Amniotic stem cell (primary cell): ENCODE measurements at places on chromosomes 3 and 15.
A peak's percentile ranks its signal among the peaks of the same experiment; 100 is the strongest.

DNA sequence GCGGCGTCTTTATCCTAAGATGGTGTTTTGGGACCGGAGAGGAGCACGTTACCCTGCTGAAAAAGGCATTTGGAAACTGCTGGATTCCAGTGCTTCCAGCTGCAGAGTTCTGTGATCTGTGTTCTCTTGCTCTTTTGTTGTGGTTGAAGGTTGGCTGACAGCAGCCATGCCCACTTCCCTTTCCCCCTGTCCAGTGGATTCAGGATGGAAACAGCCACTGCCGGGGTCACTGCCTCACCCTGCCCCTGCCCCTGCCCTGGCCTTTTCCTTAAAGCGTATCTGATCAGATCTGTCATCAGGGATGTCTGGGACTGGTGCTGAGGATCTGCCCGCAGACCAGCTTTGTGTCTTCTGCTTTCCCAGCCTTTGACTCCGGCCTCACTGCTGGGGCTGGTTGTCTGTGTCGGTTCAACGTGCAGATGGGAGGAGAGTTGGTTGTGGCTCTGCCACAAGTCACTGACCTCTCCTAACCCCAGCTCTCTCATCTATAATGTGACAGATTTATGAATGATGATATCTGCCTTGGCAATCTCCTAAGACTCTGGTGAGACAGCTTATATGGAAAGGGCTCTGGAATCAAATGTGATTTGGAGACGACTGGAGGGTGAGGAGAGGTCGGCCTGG, 219.4 kb upstream of the BHLHE40 start:
- no peak for DNase-seq

- no peak for DNase-seq
Observed at GRCh38 chr3:41148478-41148877, 50.8 kb upstream of the CTNNB1 start.

- DNase-seq: no peak
Observed at GRCh38 chr3:128321418-128321817, 145.3 kb downstream of the DNAJB8 start.

DNA sequence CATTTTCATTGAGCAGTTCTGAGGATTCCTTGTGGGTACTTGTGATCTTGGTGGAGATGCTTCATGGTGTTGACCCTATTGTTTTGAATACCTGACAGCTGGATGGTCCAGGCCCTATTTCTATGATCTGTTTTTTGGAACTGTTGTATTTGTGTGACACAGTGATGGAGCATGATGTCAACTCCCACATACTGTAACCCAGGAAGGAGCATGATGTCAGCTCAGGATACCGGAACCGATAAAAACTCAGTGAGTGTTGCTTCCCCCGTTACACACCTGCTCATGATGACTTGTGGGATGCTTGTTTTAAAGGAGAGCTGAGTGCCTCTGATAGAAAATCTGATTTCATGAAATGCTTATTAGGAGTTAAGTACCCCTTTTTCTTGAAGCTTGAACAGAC, 45.1 kb downstream of the ZBTB38 start:
- no peak for DNase-seq

- DNase-seq: no peak
Observed at GRCh38 chr3:171396048-171396447, 64.2 kb downstream of the TNIK start.

DNA sequence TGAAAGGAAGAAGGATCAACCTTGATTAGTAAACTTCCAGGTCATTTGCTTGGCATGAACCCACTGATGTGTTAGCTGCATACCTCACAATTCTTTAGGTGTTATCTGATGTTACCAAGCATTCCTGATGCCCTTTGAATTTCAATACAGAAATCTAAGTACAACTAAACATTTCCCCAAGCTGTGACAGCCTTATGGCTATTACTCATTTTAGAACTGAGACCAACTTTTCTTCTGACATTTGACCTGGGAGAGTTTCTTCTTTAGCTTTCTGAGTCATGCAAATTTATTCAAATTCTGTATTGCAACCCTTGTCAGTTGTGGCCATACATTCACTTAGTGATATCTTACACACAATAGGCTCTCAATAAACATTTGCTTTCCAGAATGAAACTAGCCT, 124.3 kb downstream of the TIGIT start:
- no peak for DNase-seq

- no peak for DNase-seq
Observed at GRCh38 chr3:106160396-106160795, 291.6 kb upstream of the CBLB start.

DNA sequence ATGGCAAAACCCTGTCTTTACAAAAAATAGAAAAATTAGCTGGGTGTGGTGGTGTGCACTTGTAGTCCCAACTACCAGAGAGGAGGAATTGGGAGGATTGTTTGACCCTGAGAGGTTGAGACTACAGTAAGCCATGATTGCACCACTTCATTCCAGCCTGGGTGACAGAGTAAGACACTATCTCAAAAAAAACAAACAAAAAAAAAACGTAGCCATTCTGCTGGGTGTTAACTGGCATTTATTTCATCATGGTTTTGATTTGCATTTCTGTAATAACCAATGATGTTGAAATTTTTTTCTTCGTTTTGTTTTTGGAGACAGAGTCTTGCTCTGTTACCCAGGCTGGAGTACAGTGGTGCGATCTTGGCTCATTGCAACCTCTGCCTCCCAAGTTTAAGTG, 63.3 kb downstream of the RPLP1 start:
- DNase-seq: no peak

GRCh38 chr3:194103505-194103904, 32.4 kb upstream of the HES1 start:
- DNase-seq: no peak

- no peak for DNase-seq
Observed at GRCh38 chr15:60534051-60534450, 55.1 kb upstream of the ICE2 start.

DNA sequence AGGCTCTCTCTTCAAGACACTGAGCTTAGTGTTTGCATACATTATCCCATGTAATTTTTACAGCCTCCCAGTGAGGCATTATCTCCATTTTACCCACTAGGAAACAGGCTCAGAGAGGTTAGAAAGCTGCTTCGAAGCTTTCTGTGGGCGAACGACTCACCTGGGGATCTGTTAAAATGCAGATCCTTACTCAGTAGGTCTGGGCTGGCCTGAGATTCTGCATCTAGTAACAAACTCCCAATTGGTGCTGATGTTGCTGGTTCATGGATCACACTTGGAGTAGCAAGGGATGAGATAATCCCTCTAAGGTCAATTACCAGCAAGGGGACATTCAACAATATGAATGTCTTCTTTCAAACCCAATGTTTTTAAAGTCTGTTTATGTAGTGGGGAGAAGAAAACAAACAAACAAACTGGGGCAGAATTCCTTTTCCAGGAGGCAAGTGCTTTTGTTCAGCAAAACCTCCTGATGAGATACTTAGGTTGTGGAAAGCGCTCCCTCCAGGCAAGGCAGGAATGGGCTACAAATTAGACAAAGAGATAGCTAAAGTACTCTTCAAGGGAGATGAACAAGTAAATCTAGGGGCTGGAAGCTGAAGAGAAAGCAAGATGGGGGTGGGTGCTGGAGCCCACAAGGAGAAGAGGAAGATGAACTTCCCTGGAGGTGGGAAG, 311.9 kb downstream of the SHQ1 start:
- DNase-seq: no peak

DNA sequence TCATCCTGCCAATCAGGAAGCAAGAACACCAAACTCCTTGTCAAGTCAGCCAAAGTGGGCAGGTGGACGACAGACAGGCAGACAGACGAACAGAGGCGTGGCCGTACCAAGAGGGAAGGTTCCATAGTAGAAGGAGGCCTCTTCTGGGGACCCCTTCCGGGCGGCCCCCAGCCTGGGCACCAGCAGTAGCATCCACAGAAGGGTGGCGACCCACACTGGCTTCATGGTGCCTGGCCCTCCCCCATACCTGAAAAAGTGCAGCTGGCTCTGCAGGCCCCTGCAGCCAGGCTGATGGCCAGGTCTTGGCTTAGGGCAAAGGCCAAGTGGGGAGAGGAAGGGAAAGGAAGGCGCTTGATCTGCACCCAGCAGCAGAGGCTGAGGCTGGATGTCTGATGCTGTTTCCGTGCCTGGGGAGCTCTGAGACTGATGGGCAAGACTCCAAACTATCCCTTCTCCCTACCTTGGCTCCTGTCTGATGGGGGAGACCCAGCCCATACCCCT, 607 bp downstream of the LCTL start:
- DNase-seq: no peak

- DNase-seq: no peak
Observed at GRCh38 chr15:69424748-69425413, 10.7 kb downstream of the KIF23 start.

DNA sequence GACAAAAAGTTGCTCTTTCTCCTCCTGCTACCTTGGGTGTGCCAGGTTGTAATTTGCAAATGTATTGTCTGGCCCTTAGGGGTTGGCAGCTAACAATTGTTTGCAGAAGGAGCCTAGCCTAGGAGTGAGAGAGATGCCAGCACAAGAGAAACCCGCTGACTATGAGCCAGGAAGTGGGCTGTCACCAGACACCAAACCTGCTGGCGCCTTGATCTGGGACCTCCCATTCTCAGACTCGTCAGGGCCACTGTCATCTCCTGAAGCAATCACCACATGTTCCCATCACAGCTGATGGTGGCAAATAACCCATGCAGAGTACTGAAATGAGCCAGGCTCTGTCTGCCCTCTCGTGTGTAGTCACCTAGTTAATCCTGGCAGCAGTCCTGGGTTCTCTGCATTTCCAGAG, 406.4 kb upstream of the NPAP1 start:
- DNase-seq: no peak

GRCh38 chr3:13317596-13318320, 102.4 kb downstream of the NUP210 start:
- DNase-seq: no peak

GRCh38 chr3:151560738-151561137, 99.9 kb upstream of the IGSF10 start:
- DNase-seq: no peak

GRCh38 chr3:138686771-138687221, 78.2 kb downstream of the FAIM start:
- no peak for DNase-seq

DNA sequence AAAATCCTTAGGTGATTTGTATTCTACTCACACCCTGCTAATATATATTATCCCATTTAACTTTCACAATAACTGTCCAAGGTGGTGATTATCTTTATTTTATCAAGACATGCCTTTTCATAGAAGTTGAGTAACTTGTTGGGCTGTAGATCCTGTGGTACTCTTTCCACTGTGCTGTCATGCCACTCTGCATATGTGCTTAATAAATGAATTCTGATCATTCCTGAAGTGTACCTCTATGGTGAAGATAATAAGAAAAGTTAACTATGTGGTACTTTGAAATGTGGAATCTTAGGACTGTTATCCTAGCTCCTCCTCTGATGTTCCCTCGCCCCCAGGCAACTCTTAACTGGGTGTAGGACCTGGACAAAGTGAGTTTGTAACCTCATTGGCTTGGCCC, 5.2 kb downstream of the SNRK start:
- no peak for DNase-seq

DNA sequence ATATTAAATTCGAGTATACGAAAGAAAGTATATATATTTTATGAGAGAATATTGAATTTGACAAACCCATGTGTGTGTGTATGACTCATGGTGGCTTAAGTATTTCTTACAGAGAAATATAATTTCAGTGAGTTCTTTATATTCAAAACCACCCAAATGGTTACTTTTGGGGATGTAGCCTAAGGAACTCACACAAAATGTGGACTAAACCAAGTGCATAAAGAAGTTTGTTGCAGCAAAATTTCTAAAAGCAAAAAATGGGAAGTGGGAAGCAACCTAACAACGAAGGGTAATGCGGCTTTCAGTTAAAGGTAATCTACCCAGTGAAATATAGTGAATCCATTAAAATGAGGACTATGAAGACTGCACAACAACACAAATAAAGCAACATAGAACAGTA, 277.1 kb downstream of the EDEM1 start:
- DNase-seq: no peak

DNA sequence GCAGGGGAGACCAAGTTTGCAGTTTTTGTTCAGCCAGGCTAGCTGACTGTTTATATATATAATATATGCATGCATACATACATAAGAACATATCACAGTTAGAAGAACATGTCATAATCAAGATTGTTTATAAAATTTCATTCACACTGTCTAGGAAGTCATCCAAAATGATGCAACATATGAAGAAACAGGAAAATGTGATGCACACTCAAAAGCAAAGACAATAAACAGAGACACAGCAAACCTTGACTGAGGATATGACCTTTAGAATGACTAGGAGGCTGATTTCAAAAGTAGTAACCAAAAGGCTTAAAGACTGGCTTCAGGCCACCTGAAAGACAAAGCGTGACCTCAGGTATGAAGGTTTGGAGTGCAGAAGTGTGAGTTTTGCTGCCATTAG, 166.2 kb upstream of the NDN start:
- no peak for DNase-seq

- no peak for DNase-seq
Observed at GRCh38 chr15:95269242-95270183, 1038.2 kb downstream of the MCTP2 start.

DNA sequence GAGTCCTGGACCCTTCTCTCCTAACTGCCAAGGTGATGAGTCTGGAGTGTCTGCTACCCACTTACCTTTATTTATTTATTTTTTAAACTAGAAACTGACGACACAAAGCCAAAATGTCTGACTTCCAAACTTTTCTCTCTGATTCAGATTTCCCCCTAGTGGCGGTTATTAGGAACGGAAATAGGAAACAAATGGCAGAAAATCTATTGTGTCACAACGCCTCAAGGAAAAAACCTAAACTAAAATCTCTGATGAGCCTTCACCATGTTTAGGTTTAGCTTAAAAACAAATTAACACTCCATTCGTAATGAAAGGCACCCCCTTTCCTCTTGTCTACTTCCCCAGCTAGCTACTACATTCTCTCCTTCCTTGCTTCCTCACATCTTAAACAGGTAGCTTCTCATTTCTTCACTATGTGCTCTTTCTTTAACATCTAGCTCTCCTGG, 94.0 kb upstream of the MEX3B start:
- DNase-seq: peak; percentile 56

- DNase-seq: no peak
Observed at GRCh38 chr3:33219175-33219487, 521 bp upstream of the SUSD5 start.

GRCh38 chr3:19229086-19229485, 80.8 kb downstream of the KCNH8 start:
- DNase-seq: no peak

GRCh38 chr3:115758076-115758763, 134.9 kb downstream of the GAP43 start:
- no peak for DNase-seq

DNA sequence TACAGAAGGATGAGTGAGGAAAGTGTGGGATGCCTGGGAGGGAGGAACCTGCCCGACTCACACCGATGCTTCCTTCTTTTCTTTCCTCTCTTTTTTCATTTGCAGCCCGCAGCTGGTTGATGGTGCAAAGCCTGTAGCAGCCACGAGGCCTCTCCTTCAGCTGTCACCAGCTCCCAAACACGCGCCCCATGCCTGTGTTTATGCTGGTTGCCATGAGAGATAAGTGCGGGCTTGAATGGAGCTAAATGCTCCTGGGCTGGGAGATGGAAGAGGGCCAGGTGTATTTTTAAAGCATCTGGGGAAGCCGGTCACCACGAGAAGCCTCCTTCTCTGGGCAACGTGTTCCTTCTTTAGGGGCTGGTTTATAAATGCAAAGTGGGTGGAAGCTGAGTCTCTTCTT, 9.3 kb downstream of the COLQ start:
- DNase-seq: no peak

- DNase-seq: peak; percentile 78
Observed at GRCh38 chr15:38069511-38070011, 135.1 kb downstream of the TMCO5A start.
